ENCODE measurements at places on chromosomes 13 and 19. TPM values are rescaled to one million over a fixed set of nuclear protein-coding genes. Genes with fewer than 3 reads are reported as not detected.

DNA sequence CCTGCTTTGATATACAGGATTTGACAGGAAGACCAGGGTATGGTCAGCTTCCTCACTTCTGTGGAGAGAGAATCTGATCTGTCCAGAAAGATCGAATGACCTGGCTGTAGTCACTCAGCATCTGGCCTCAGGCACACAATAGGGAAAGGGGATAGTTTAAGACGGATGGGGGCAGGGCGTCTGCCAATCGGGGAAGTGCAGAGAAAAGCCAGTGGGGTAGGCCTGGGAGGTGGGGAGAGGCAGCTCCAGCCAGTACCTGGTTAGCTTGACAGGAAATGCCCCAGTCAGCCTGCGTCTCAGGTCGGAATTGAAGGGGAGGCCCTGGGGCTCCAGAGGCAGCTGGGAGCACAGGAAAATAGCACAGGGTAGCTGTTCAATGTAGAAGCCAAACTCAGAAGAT is 12.4 kb downstream of the ZNF444 start:
- no peak for DNase-seq

DNA sequence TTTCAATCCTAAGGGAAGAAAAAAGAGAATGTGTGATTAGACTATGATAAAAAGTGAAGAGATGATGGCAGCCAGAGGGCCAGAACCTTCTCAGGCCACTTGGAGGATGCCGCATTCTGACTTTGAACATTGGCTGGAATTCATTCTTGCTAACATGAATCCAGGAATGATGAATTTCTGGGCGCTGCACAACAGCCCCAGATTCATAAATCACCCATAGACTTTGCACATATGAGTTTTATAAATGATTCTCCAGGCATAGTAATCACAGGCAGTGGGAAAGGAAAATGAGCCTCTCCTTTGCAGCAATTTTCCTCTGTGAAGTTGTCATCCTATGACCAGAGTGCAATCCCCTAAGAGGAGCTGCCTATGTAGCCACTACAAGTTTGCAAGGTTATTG is 555.4 kb downstream of the KCTD12 start:
- DNase-seq: no peak

DNA sequence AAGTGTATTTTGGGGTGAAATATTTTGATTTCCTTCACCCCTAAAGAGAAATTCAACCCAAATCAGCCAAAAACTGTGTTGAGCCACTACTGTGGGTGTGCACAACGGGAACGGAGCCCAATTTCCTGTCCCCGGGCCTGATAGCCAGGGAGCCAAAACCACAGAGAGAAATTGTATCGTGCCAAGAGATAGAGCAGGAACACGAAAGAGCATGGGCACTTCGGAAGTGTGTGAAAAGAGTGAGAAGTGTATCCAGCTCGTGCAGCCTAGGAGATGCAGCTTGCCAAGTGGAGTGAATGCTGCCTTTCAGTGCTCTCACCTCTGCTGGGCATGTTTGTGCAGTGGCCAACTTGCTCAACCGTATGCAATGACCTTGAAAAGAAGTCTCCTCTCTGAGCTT is 19.4 kb upstream of the PLEKHF1 start:
- no peak for DNase-seq

DNA sequence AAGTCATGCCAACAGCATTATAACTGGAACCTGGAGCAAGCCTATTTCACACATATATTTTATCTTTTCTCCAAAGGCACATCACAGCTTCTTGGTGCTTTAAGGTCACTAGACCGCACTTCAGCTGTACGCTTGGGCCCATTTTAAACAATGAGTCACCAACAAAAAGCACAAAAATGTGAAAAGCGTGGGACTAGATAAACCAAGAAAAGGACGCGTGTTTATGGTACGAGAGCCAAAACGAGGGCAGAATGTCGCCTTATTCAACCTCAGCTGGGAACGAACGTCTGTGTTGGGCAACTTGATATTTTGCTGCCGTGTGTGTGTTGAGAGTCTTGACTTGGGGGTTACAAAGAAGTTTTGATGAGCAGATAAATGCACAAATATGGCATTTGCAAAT is 9.2 kb upstream of the EHD2 start:
- DNase-seq: no peak

- DNase-seq: no peak
Observed at GRCh38 chr19:51830274-51830673, 35.3 kb downstream of the FPR3 start.

- no peak for DNase-seq
Observed at GRCh38 chr19:31257426-31258130, 91.7 kb downstream of the TSHZ3 start.

- DNase-seq: peak; percentile 71
Observed at GRCh38 chr13:30395192-30396158, 26.8 kb upstream of the UBE2L5 start.

DNA sequence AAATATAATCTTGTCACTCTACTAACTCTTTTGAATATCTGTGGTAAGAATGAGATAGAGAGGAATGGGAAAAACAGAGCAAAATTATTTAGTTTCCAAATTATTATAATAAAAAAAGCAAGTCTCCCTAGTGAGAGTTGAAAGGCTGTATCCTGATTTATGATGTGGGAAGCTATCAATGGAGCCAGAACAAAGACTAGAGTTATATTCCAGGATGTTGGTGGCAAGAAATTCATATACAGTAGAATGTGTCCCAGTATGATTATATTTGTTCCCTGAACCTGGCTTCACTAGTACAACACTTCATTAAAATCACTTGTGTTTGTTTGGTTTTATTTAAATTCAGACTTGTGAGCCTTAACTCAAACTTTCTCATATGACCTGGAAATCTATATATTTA is 630.3 kb downstream of the GPC5 start:
- no peak for DNase-seq

DNA sequence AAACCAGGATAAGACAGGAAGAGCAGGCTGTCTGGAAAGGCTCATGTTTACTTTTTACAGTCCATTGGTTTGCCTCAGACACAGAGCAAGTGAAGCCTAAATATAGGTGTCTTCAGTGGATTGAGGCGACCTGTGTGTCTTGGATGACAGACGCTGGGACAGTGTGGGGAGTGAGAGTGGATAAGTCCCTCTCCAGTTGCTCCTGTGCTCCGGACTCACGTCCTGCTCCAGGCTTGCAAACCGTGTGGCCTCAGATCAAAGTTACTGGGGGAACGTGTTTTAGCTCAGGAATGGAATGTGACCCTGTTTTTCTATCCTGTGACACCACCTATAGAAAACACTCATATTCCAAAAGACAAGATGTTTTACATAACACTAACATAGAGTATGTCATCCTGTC is 465.7 kb downstream of the MYO16 start:
- no peak for DNase-seq

GRCh38 chr13:49098198-49098597 is 121.9 kb upstream of the MLNR start:
- peak; percentile 60 for DNase-seq

- DNase-seq: no peak
Observed at GRCh38 chr13:45621950-45622349, 6.4 kb upstream of the ERICH6B start.

- peak; percentile 82 for DNase-seq
Observed at GRCh38 chr19:45506989-45507871, at the start of gene VASP. Gene VASP (plus strand): TSS chr19:45507479. CDS start chr19:45507772, 293 bp downstream.

GRCh38 chr13:41563984-41564365 is 106.6 kb downstream of the RGCC start:
- DNase-seq: no peak

- DNase-seq: peak; percentile 77
Observed at GRCh38 chr19:33064792-33065550, at the start of gene RHPN2. Gene RHPN2 (minus strand): TSS chr19:33064888. CDS start chr19:33064852, 36 bp downstream.

DNA sequence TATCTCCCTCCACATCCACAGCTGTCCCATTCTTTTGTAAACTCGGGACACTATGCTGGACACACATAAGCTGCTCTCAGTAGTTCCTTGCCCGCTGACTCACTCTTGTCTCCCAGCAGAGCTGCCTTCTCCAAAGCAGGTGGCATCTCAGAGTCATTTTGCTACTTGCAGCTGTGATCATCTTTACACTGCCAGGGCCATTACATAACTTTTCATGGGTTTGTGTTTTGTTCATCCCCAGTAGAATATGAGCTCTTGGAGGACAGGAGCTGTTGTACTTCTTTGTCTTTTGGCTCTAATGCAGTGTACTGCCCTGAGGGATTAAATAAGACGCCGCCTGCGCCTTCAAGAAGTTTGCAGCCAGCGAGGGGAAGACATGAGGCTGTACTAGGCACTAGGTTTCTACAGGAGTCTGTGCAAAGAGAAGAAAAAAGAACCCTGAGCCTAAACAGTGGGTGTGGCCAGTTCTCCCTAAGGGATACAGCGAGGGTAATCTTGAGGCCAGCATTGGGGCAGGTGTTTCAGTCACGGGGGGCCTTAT is 40.8 kb upstream of the GPR183 start:
- no peak for DNase-seq

DNA sequence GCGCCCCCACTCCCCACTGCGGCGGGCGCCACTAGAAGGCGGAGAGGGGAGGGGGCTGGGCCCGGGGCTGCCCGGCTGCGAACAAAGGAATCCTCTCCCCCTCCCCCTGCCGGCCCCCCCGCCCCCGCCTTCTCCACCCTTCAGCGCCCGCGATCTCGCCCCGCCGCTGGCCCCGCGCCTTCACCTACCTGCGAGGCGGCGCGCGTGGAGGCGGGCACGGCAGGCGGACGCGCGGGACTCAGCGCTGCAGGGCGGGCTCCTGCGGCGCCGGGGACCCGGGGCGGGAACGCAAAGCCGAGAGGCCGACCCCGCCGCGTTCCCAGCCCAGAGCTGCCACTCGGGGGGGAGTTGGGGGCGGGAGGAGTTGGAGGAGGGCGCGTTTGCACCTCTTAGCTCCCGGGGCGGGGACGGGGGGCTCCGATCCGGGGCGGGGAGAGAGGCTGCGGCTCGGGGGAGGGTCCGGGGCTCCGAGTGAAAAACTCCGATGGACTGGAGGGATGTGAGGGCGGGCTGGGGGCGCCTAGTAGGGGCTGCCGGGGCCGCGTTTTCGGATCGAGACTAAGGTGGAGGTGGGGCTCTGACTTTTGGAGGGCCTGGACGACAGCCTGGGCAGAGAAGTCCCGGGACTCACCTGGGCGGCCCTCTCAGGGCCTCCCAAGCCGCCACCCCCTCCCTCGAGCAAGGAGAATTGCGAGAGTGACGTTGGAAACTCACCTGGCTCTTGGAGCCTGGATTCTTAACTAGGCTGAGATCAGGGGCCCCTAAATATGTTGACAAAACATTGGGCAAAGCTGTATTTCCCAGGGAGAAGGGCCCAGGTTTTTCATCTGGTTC is at the start of gene FBN3:
Gene FBN3 (minus strand): TSS at position 332 of the 834 bp plus-strand sequence. CDS start 2,112 bp downstream, outside the sequence.
- no peak for DNase-seq

DNA sequence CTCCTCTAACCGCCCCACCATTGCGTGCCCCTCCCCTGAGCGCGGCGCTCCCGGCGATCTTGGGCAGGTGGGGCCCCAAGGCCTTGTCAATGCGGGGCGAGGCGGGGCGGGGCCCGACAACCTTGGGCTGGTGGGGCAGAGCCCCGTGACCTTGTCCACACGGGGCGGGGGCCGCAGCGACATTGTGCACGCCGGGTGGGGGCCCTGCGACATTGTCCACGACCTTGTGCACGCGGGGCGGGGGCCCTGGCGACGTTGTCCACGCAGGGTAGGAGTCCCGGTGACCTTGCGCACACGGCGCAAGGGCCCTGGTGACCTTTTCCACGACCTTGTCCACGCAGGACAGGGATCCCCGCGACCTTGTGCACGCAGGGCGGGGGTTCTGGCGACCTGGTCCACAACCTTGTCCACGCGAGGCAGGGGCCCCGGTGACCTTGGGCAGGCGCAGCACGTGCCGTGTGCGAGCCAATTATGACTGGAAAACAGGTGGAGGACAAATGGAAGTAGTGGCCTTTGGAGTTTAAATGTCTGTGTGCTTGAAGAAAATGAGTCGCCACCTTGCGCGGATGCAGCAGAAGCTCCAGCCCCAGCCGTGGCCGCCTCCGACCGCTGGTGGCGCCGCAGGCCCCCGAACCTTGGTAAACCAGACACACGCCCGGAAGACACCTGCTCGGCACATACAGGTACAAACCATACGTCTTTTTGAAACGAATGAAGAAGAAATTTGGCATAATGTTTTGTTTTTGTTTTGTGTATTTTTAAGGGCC is 62.6 kb downstream of the LATS2 start:
- DNase-seq: no peak

DNA sequence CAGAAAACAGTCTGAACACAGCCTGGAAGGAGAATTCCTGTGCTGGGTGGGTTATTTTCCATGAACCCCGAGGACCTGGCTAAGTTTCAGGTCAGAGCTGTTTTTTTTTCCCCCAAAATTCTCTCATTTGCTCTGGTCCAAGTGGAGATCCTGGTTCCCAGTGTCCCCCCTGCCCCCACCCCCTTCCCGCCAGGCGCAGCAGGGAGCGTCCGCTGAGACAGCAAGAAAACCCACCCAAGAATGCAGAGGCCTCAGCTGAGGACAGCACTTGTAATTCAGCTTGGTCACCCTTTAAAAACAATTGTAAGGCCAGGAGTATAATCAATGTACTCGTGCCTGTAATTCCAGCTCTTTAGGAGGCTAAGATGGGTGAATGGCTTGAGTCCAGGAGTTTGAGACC is 11.4 kb upstream of the TSPAN16 start:
- DNase-seq: no peak

DNA sequence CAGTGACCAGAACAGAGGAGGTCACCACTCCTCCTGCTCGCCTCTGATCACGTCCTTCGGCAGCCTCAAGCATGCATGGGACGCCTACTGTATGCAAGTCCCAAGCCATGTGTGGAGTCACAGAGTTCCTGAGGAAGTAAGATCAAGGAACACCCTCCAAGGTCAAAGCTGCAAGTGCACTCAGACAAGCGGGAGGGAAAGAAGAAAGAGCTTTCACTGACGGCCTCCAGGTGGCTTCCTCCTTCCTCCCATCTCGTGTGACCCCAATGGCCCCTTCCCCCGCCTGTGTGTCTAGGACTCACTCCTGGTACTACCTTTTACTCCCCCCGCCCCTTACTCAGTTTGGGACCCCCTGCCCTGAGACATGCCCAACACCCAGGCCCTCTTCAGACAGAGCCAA is 6.1 kb downstream of the HAUS8 start:
- no peak for DNase-seq

GRCh38 chr13:38262211-38262610 is 87.4 kb upstream of the UFM1 start:
- no peak for DNase-seq

DNA sequence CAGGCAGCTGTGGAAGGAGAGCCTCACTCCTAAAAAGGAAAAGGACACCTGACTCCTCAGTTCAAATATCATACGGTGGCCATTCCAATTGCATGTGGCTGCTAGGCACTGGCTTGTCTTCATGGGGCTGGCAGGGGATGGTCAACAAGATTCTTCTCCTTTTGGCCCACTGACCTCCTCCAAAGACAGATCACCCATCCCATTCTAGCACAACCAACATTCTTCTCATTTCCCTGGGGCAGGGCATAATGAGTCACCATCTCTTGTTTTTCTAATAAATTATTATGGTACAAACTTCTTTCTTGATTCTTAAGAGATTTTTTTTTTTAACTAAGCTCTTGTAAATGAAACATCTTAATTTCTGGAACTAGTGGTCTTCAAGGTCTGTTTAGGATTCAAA is 136.7 kb upstream of the NBEA start:
- DNase-seq: no peak

Gene HSPH1
- total RNA-seq: 105 TPM

Gene KLK10
- 28.9 TPM for total RNA-seq

Gene CEACAM19
- total RNA-seq: 8.0 TPM

Gene PRTN3
- total RNA-seq: not detected

Gene JOSD2
- 56.0 TPM for total RNA-seq

Gene ZNF805
- total RNA-seq: 19.8 TPM

Gene LHB
- total RNA-seq: 1.6 TPM

Gene CPB2
- not detected for total RNA-seq

Gene MISP
- total RNA-seq: 91.6 TPM

Gene SIGLEC8
- not detected for total RNA-seq

Gene DHPS
- total RNA-seq: 121 TPM

Gene LRRC25
- not detected for total RNA-seq
